ENCODE measurements at places on chromosomes 2 and 18.

DNA sequence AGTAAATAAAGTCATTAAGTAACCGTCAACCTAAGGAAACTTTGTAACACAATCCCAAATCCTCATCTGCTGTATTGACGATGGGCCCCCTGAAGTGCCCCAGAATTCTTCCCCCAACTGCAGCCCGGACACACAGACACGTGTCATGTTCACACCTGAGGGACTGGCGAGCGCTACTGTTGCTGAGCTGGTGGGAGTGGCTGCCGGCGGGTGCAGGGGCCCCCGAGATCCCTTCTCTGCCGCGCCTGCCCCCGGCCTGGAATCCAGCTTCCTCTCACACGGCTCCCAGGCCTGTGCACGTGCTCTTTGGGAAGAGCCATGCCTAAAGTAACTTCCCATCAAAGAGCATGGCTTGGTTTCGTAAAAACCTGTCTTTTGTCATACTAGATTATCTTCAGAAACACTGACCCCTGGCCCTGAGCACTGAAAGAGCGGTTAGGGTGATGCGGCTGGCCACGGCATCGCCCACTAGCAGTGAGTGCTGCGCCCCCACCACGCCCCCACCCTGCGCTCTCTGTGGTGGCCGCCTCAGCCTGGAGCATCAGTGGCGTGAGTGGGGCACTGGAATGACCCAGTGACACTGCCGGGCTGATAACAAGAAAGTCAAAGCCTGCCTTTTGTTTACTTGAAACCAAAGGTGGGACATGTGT lies 56.0 kb downstream of the ADI1 start:
- DNase-seq, result no peak

DNA sequence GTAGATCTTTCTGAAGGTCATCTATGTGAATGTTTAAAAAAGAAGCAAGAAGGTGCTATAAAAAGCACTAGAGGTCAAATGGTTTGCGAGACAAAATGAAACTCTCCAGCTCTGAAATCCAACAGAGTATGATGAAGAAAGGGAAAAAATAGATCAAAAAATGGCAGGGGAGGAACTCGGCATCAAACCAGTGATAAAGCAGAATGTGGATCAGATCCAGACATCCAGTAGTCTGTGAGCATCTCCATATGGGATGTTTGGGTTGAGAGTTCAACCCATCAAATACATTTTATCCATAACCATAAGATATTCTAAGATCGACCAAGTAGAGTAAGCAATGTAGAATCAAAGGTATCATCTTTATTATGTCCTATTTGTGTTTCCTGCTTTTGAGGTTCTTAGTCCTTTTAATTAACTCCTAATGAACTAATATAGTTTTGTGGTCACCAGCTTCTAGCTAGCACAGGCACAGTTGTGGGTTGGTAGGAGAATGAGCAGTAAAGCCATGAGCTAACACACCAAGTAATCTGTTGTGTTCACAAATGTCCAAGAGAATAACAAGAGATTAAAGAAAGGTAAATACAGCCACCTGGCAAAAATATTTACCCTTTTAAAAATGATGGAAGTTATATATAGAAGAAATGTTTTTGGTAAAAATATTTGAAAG lies 160.9 kb downstream of the NEDD4L start:
- no peak for DNase-seq

GRCh38 chr2:18001671-18002070 lies 123.2 kb downstream of the KCNS3 start:
- DNase-seq, result no peak

GRCh38 chr2:20488782-20489181 lies 41.9 kb downstream of the RHOB start:
- no peak for DNase-seq
